ENCODE measurements at places on chromosomes 3 and 15. TPM values are rescaled to one million over a fixed set of nuclear protein-coding genes. Genes with fewer than 3 reads are reported as not detected.

DNA sequence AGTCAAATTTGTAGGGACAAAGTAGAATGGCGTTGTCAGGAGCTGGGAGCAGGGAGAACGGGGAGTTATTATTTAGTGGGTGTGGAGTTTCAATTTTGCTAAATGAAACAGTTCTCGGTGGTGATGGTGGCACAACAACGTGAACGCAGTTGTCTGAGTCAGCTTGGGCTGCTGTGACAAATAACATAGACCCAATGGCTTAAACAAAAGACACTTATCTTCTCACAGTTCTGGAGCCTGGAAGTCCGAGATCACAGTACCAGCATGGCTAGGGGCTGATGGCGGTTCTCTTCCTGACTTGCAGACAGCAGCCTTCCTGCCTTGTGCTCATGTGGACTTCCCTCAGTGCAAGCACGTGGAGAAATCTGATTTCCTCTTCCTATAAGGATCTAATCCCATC, 90.2 kb downstream of the CHSY1 start:
- no peak for DNase-seq

DNA sequence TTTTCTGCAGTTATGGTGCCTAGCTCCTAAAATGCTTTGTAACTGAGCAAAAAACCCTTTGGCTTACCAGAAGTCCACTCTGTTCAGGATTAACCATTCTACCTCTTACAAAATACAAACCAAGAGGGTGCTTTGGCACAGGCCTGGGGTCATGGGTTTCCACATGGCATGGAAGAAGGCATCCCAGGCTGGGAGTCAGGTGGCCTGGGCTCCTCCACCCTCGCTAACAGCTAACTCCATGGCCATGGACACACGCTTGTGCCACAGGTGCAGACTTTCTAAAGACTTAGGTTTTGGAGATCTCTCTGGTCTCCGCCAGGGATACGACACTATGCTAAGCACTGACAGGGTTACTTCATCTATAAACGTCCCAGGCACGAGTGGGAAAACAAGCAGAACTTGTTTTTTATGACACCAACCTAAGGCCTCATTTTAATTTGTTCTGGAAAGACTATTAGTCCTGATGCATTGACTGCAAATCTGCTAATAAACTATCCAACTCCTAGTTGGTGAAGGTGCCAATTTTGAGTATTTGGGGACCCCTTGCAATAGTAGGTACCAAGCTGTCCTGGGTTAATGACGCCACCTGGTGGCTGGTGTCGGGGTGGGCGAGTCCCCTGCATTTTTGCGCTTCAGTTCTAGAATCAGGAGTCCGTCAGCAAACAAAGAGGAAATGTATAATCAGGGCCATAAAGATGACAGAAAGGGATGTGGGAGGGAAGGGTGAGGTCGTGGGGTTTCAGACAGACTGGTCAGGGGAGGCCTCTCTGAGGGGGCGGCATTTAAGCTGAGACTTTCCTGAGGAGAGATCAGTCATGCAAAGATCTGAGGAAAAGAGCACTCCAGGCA, 10.3 kb upstream of the ALDH1A3 start:
- DNase-seq: no peak

GRCh38 chr3:28840976-28841376, 439.9 kb upstream of the RBMS3 start:
- no peak for DNase-seq

GRCh38 chr3:158522221-158523136, 48.5 kb upstream of the MLF1 start:
- peak; percentile 69 for DNase-seq

GRCh38 chr3:182567700-182568099, 225.6 kb upstream of the ATP11B start:
- no peak for DNase-seq

The CFAP91 gene
- polyA plus RNA-seq: not detected

GRCh38 chr3:136818191-136818768, 646 bp upstream of the SLC35G2 start:
- DNase-seq: peak; percentile 92

The CCR1 gene
- not detected for polyA plus RNA-seq

- DNase-seq: no peak
Measured at GRCh38 chr3:62888180-62888579, 13.0 kb upstream of the CADPS start.

DNA sequence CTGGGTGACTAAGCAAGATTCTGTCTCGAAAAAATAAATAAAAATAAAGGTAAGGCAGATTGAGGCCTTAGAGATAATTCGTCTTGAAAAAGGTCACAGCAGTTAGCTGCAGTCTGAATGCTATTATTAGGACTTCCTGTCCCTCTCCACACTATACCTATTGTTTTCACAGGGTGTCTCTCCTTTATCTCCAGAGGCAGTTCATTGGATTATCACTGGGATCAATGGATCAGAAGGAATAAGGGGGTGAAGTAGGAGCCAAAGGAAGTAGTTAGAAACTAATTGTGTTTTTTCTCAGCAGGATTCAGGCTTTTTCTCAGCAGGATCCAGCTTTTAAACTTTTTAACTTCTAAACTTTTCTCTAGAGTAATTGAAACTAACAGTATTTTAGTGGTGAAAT, 326.9 kb downstream of the IL5RA start:
- DNase-seq: no peak

DNA sequence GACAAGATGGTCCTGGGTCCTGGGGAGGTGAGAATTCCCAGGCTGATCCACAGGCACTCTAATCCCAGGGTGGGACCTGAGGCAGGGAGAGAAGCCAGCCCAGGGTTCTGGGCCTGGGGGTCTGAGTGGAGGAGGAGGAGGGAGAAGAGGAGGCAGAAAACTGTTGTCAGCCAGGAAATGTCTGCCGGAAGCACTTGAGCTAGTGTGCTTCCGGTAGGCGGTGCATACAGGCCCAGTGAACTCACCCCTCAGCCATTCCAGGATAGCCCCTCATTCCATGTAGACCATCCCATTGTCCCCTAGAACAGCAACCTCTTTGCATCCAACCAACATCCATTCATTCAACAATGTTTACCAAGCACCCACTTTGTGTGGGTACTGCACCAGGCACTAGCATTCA, 47.9 kb upstream of the LCTL start:
- DNase-seq: no peak

DNA sequence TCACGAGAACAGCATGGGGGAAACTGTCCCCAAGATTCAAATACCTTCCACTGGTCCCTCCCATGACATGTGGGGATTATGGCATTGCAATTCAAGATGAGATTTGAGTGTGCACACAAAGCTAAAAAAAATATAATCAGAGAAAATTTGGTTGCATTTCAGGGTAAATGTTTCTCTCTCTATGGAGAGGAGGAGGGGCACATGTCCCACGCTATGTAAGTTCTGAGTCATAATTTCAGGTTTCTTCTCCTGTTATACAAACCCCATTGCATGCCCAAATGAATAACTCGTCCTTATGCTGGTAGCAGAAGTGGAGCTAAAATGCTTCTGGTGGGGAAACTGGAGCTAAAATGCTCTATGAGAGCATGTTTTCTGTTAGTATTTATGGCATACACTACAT, 209.7 kb upstream of the DCBLD2 start:
- peak; percentile 56 for DNase-seq

The TMPRSS7 gene
- not detected for polyA plus RNA-seq

GRCh38 chr15:73284090-73284716, 84.6 kb downstream of the HCN4 start:
- peak; percentile 43 for DNase-seq

DNA sequence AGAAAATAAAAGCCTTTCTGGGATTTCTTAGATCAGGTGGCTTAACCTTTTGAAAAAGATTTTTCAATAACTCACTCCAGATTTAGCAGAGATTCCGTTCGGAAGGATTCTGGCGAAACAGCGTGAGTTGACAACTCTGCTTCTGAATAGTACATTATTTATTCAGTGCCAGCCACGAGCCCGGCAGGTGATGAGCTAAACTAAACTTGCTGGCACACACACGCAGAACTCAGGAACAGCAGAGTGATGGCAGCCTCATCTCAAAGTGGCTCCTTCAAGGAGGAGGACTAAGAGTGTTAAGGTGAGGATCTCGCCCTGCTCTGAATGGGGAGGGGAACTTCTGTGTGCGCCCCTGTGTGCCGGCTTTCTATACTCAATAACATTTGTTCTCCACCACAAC, 114.3 kb downstream of the FAM43A start:
- DNase-seq: no peak

The CAV3 gene
- polyA plus RNA-seq: not detected

The TNFSF10 gene
- polyA plus RNA-seq: 0.79 TPM

GRCh38 chr3:161619351-161619750, 122.7 kb downstream of the OTOL1 start:
- no peak for DNase-seq

DNA sequence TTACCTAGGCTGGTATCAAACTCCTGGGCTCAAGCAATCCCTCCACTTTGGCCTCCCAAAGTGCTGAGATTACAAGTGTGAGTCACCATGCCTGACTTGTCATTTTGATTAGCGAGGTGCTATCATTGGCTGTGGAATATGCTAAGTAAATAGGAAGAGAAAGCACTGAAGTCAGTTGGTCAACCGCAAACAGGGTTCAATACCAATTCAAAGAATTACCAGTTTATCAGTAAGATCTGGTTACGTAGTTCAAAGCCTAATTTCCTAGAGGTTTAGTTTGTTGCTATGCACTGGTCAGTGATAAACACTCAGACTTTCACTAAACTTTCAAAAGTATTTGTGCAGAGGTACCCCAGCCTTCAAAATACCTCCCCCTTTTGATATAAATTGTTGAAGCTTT, 29.5 kb downstream of the GLB1 start:
- peak; percentile 81 for DNase-seq

The ARGFX gene
- not detected for polyA plus RNA-seq

The CPLX3 gene
- polyA plus RNA-seq: not detected

DNA sequence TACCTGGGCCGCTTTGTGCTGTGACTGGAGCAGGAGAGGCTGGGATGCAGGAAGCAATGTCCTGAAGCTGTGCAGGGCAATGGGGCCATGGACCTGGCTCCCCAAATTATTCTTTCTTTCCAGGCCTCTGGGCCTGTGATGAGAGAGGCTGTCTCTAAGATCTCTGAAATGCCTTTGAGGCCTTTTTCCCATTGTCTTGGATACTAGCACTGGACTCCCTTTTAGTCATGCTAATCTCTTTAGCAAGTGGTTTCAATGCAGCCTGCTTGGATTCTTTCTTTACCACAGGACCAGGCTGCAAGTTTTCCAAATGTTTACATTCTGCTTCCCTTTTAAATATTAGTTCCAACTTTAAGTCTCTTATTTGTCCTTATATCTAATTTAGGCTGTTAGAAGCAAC, 64.8 kb upstream of the SGO1 start:
- no peak for DNase-seq

DNA sequence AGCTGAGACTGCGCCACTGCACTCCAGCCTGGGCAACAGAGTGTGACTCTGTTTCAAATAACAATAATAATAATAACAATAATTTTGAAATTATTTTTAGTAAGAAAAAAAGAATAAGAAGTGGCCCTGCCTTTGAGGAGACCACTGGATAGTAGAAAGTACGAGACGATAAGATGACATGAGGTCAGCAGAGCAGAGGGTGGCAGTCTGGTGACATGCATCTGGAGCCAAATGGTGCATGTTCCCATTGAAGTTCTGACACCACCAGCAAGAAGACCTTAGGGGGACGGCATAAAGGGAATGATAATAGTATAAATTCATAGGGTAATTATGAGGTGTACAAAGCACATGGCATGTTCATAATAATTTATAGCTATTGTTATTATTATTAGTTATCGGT, 542.2 kb upstream of the TBL1XR1 start:
- no peak for DNase-seq

The ERICH6 gene
- not detected for polyA plus RNA-seq

- no peak for DNase-seq
Measured at GRCh38 chr3:171419457-171419856, 40.7 kb downstream of the TNIK start.

DNA sequence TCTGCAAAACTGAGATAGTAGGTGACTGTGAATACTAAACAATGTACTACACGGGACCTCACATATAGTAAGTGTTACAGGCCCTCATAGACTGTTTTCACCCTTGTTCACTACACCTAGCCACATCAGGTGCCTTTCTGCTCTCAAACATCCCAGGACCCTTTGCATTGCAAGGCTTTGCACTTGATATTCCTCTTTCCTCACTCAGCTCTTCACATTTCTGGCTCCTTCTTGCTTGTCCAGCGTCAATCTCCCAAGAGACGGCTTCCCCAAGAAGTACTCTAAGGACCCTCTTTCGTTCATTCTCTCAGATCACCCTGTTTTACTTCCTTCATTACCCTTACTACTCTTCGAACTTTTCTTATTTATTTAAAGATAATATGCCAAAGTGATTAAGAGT, 10.0 kb downstream of the DENND4A start:
- no peak for DNase-seq

The RHOV gene
- polyA plus RNA-seq: 0.07 TPM

DNA sequence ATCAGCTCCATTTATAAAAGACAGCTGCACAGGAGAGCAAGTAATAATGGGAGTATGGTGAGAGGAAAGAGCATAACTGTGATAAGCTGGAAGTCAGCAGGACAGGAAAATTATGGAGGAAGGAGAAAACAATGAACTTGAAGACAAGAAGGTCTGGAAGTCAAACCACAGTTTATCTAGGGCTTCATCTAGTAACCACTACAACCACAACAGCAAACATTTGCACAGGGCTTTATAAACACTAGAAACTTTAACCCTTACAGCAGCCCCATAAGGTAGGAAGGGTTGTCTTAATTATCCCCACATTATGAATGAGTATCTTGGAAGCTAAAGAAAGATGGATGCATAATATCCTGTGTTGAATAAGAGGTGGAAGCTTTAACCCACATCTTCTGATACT, 820.8 kb downstream of the IGSF11 start:
- no peak for DNase-seq

DNA sequence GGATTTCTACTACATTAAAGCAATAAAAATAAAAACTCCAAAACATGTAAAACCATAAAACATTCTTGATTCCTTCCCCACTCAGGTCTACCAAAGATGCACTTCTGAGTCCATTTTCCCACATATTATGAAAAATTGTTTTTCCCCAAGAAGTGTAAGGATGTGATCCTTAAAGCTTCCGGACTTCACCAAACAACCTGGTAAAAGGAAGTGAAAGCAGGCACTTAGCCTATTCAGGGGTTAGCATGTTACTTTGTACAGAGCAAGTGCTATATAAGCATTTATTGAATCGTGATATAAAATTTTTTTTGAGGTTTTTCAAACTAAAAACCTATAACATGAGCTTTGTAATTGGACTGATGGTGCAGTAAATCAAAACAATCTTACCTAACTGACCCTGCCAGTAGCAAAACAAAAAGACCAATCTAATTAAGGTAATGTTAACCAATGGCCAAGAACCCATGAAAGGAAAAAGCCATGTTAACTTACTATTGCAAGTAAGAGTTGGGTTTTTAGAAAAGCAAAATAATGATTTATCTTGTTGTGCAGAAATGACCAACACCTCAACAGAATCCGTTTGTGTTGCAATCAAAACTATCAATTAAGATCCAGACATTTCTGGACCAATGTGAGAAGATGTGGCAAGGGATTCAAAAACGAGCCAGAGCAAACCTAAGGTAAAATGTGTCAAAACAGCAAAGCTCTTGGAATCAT, 1.8 kb downstream of the SETD2 start:
- no peak for DNase-seq

DNA sequence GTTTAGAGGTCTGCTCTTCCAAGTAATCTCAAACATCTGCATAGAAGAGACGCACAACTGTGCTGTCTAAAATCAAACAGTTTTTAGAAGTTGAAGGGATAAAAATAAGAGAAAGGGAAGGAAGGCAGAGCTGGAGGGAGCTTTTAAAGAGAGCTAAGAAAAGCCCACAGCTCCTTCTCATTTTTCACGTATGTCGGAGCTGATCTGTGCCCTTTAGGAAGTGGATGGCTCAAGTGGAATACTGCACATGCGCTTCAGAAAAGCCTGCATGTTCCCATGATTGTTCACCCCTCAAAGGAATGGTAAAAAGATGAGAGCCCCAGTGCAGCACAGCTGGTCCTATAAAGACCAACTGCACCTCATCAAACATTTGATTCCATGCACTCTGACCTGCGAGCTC, 207.2 kb downstream of the ADAMTS17 start:
- DNase-seq: no peak

The SLC51A gene
- polyA plus RNA-seq: not detected
